ENCODE measurements at places on chromosomes 1 and 21.

DNA sequence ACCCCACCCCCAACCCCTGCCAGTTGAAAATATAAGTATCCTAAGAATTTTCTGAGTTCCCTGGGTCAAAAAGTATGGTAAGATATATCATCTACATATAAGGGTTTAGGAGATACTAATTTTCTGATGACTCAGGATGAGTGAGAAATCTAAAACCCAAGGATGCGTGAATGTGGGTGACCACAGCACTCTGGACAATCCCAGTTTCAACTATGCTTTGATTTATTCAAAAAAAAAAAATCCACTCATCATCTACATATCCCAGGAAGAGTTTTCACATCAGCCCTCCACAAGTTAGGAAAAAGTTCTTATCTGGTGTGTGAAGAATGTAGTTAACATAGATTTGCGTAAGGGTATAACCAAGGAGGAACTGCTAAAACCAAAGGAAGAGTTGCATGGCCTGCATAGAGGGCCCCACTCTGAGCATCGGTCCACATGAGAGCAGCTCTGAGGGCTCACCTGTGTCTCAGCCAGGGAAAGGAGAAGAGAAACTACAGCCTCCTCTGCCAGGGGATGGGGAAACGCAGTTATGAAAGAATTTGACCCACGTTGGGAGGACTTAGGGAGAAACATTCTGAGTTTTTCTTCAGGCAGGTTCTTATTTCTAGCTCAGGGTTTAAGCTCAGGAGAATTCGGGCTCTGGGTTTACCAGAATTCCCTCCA, 18.8 kb downstream of the LAMB3 start:
- peaks cover 3% of the 10 kb centered on the region for H3K36me3 ChIP-seq
- H3K4me1 ChIP-seq: no peaks in the 10 kb centered on the region
- peaks cover 3% of the 10 kb centered on the region for H3K27me3 ChIP-seq
- H3K4me3 ChIP-seq: no peak overlapping the region
- DNase-seq: no peak
- no peak overlapping the region for H3K27ac ChIP-seq

DNA sequence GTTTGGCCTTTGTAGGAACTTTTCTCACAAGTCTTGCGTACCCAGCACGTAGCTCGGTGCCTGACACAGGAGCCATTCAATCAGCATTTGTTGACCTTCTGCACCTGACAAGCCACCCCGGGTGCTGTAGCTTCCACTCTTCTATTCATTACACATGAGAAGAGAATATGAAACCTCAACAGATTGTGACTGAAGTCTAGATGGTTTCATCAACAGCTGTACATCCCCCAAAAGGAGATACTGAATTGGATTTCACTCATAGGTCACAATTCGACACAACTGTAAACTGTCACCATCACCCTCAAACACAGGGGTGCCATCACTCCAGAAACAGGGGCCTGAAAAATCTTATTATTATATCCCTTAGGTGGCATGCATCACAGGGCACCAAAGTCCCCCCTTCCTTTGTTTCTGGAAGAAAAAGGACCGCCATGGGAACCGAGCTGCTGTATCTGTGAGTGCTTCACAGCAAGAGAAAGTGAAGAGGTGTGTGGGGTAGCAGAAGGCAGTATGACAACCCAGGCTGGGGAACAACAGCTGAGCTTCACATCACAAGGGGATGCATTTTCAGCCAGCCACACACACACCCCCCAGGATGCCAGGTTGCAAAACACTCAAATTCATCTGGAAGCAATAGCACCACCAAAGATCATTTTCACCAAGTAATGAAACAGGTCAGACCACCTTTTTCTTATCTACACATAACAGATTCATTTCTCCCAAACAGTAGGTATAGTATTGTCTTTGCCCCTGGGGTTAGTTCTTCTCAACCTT, 225.7 kb downstream of the TOMM20 start:
- peaks cover 3% of the 10 kb centered on the region for H3K27me3 ChIP-seq
- H3K27ac ChIP-seq: no peak overlapping the region
- no peak overlapping the region for H3K4me3 ChIP-seq
- H3K4me1 ChIP-seq: peaks cover 21% of the 10 kb centered on the region

DNA sequence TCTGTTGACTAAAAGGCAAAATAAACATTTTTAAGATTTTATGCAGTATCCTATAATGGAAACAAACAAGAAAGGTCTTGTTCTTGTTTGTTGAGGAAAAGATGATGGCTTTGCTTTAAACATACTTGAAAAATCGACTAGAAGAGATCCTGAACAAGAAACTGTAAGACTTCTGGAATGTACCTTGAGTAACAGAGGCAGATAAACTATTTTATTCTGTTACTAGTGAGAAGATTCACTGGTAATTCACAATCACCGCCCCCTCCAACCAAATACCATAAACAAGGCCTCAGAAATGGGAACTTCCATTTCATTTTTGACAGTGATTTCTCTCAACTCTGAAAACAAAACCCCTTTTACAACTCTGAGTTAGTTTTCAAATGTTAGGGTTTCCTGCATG, 18.1 kb downstream of the TSEN15 start:
- DNase-seq: no peak
- H3K36me3 ChIP-seq: peaks cover 29% of the 10 kb centered on the region
- H3K27me3 ChIP-seq: no peaks in the 10 kb centered on the region
- no peak overlapping the region for H3K4me3 ChIP-seq

DNA sequence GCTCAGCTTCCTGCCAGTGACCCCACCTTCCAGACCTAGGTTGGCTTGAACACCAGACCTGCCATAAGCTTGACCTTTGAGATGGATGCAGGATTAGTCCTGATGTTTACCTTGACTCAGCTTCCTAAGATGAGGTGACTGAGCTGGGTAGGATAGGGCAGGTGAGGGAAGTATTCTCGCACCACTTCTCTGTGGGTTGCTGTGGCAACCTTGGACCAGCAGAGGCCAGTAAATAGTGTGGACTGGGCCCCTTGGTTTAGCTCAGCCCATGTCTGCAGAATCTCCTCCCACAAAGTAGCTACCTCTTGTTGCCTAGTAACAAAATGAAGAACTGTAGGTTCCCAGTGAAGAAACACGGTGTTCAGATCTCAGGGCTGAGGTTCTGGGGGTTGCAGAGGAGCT, 8.4 kb downstream of the RPS6KA1 start:
- H3K27ac ChIP-seq: no peak overlapping the region
- H3K27me3 ChIP-seq: peaks cover 16% of the 10 kb centered on the region
- H3K4me3 ChIP-seq: no peak overlapping the region
- no peaks in the 10 kb centered on the region for H3K36me3 ChIP-seq
- H3K4me1 ChIP-seq: peaks cover 72% of the 10 kb centered on the region
- peak; percentile 43 for DNase-seq

GRCh38 chr1:54324251-54325140, 81.7 kb downstream of the SSBP3 start:
- no peak overlapping the region for H3K27ac ChIP-seq
- H3K4me1 ChIP-seq: peaks cover 94% of the 10 kb centered on the region
- H3K36me3 ChIP-seq: no peaks in the 10 kb centered on the region
- DNase-seq: no peak
- no peak overlapping the region for H3K4me3 ChIP-seq

GRCh38 chr21:35517865-35518264, 468.8 kb upstream of the RUNX1 start:
- H3K4me3 ChIP-seq: no peak overlapping the region
- no peaks in the 10 kb centered on the region for H3K36me3 ChIP-seq
- no peaks in the 10 kb centered on the region for H3K4me1 ChIP-seq
- DNase-seq: no peak

DNA sequence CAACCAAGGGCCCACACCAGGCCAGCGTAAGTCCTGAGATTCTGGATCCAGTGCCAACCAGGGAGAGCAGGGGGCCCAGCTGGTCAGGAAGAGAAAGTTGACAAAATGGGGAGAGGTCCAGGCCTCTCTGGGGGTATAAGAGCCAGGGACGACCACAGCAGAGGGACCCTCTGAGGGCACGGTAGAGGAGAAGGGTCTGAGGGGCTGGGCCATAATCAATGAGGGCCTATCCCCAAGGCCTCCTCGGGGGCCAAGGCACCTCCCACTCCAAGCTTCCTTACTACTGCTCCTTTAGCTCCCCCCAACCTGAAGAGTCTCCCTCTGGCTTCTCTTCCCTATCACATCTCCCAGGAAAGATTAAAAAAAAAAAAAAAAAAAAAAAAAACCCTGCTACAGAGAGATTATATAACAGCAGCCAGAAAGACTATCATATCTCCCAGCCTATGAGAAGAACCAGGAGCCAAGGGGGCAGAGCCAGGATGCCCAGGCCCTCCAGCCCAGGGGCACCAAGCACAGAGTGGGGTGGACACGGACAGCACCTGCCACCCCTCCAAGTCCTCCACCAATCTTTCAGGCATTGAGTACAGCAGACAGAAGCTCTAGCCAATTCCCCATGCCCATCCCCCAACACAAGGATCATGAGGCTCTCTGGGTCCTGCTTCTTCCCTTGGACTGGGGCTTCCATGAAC, 2.7 kb downstream of the MEF2D start:
- peak overlapping the region; percentile 84 for H3K27ac ChIP-seq
- peaks cover 21% of the 10 kb centered on the region for H3K27me3 ChIP-seq

DNA sequence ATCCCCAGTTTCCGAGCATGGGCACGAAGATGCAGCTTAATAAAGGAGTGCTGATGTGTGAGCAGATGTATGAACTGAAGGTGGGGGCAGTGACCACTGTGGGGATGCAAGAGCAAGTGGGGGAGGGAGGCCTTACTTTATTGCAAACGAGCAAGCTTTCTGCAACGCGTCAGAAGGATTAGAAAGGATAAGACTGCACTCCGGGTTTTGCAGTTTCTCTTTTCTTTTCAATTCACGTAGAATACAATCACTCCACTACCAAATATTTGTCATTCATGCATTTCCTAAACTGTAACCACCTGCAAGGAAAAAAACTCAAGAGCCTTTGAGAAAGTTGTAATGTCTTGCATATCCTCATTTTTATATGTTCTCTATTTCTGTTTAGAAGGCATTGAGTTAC, 4.3 kb upstream of the OR2C3 start:
- peaks cover 5% of the 10 kb centered on the region for H3K4me1 ChIP-seq
- no peak overlapping the region for H3K4me3 ChIP-seq
- no peaks in the 10 kb centered on the region for H3K27me3 ChIP-seq
- no peaks in the 10 kb centered on the region for H3K36me3 ChIP-seq
- DNase-seq: no peak
- H3K27ac ChIP-seq: no peak overlapping the region

DNA sequence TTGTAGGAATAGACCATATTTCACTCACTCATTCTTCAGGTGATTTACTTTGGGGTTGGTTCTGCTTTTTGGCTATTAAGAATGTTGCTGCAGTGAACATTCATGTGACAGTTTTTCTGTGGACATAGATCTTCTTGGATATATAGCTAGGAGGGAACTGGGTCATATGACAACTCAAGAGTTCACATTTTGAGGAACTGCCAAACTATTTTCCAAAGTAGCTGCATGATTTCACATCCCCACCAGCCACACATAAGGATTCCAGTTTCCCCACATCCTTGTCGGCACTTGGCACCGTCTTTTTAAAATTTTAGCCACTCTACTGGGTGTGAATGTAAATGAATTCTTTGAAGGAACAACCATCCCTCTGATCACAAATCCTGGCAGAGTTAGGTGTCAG, 126.0 kb downstream of the PRDM2 start:
- peaks cover 14% of the 10 kb centered on the region for H3K36me3 ChIP-seq
- DNase-seq: no peak
- H3K4me1 ChIP-seq: no peaks in the 10 kb centered on the region
- peaks cover 1% of the 10 kb centered on the region for H3K27me3 ChIP-seq

DNA sequence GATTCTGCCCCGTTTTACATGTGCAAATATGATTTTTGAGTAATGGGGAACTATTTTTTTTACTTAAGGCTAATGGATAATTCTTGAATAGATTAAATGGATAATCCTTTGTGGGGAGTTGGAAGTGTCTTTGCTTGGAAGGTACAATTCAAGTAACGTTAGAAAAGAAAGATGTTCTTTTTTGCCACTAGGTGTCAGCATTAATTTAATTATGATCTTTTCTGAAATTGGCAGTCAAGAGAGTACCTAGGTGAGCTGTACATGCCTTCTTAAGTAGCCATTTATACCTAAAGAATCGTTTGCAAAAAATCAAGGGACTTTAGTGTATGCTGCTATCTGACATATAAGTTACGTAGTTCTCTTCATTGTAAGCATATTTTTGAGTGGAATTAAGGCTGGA, 2.2 kb downstream of the FBXO28 start:
- peak overlapping the region; percentile 87 for H3K27ac ChIP-seq
- peaks cover 33% of the 10 kb centered on the region for H3K4me1 ChIP-seq
- DNase-seq: peak; percentile 48

DNA sequence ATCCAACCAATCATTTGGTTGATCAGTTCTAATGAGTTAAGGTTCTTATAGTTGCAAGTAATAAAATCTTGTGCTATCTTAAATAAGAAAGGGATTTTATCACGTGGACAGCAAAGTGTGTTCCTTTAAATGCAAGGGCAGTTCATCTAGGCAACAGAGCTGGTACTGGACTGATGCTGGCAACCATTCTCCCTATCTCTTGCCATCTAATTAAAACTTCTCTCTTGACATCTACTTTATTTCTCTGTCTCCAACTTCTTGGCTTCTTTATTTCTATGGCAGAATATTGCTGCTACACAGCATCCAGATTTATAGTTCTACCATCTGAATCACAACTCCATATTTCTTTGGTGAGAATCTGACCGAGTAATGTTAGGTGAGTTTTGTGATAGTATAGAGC, 115.2 kb upstream of the CACYBP start:
- H3K27me3 ChIP-seq: no peaks in the 10 kb centered on the region
- peaks cover 8% of the 10 kb centered on the region for H3K36me3 ChIP-seq
- H3K4me1 ChIP-seq: no peaks in the 10 kb centered on the region

DNA sequence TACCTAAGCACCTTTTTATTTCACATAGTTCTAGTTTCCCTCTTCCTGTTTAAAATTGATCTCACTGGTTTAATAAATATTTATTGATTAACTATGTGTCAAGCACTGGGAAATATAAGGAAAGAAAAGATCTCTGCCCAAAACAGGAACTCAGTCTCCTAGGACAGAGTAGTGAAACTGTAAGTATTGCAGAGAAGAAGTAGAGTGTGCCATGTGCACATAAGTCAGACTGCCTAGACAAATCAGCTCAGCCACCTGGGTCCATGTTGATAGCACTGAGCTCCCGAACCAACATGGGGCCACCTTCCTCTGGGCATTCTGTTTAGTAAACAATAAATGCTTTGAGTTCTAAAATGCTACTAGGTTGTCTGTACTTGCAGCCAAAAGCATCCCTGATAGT, 9.8 kb upstream of the SSX2IP start:
- H3K36me3 ChIP-seq: no peaks in the 10 kb centered on the region
- peaks cover 8% of the 10 kb centered on the region for H3K27me3 ChIP-seq
- DNase-seq: no peak
- no peak overlapping the region for H3K27ac ChIP-seq
- H3K4me3 ChIP-seq: no peak overlapping the region

- peaks cover 12% of the 10 kb centered on the region for H3K27me3 ChIP-seq
- H3K4me1 ChIP-seq: peaks cover 11% of the 10 kb centered on the region
- no peaks in the 10 kb centered on the region for H3K36me3 ChIP-seq
- DNase-seq: no peak
- H3K4me3 ChIP-seq: no peak overlapping the region
- no peak overlapping the region for H3K27ac ChIP-seq
Measured at GRCh38 chr1:231049121-231049979, 9.3 kb upstream of the FAM89A start.

GRCh38 chr1:167173516-167174184, 47.0 kb upstream of the POU2F1 start:
- no peak for DNase-seq
- H3K36me3 ChIP-seq: no peaks in the 10 kb centered on the region
- H3K27me3 ChIP-seq: peaks cover 2% of the 10 kb centered on the region

- H3K4me1 ChIP-seq: no peaks in the 10 kb centered on the region
- peaks cover 2% of the 10 kb centered on the region for H3K27me3 ChIP-seq
- no peak overlapping the region for H3K27ac ChIP-seq
Measured at GRCh38 chr1:162168261-162168660, 98.8 kb downstream of the NOS1AP start.

GRCh38 chr1:39757501-39757900, 13.6 kb downstream of the OXCT2 start:
- peaks cover 2% of the 10 kb centered on the region for H3K27me3 ChIP-seq
- no peak overlapping the region for H3K4me3 ChIP-seq
- no peak overlapping the region for H3K27ac ChIP-seq
- no peak for DNase-seq
- no peaks in the 10 kb centered on the region for H3K4me1 ChIP-seq
- peaks cover 39% of the 10 kb centered on the region for H3K36me3 ChIP-seq
